ENCODE measurements at places on chromosomes 2 and 18.

DNA sequence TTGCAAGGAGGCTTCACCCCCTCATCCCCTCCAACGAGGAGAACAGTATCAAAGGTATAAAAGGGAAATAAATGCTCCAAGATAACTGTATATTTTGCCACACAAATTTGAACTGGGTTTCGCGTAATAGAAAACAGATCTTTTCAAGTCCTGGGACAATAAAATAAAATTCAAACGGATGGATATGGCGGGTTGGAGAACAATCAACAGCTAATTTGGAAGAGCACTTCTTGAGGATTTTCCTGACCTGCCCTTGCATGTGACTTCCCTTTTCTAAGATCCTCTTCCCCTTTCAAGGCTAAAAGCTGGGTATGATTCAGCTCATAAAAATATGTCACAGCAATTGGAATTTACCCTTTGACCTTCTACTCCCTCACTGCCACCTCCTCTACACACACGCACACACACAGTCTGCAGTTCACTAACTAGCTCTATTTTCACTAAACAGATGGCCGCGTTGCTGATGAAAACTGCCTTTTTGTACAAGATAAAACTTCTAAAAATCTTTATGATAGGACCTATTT, 386.9 kb downstream of the FIGN start:
- no peak for DNase-seq

DNA sequence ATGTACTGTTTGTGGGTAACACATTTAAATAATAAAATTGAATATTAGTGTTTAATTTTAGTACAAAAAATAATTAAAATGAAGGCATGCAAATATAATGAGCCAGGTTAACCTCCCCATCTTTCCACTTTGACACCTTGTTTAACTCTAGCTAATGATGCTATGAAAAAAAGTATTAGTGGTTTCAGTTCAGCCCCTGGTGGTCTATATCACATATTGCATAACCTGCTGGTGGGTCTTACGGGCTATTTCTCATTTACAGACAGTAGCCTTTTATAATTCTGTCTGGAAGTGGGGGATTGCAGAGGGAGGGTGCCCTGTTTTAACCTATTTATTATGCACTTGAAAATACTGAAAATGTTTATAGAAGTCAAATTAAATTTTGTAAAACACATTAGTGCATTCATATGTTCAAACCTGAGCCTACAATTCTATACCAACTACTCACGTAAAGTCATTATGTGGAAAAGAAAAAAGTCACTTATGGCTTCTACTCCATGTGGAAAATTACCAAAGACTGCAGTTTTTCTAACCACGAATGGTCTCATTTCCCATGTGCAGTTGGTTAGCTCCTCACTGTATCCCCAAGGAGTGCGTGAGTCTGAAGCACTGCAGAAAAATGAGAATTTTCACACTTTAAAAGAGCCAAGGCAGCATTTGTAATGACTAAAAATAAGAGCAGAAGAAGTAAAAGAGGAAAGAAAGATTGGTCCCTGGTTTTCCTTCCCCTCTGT, 381.0 kb downstream of the MTX2 start:
- DNase-seq: no peak

GRCh38 chr18:48861181-48861708, 89.5 kb downstream of the SMAD7 start:
- no peak for DNase-seq

DNA sequence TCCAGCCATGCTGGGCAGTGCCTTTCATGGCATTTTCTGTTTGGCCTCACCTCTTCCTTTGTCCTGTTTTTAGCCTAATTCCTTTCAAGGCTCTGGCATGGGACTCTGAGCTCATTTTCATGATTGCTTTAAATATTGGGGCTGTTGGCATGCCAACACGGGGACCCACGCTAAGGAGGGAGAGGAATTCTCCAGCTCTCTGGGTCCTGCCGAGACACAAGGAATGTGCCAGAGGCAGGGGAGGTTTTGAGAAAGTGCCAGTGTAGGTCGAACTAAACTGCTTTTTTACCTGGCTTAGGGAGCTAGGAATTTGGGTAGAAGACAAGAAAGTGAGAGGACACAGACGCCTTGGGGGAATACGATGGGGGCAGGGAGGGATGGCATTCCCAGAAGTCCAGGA, 42.3 kb downstream of the RPL37A start:
- DNase-seq: no peak

DNA sequence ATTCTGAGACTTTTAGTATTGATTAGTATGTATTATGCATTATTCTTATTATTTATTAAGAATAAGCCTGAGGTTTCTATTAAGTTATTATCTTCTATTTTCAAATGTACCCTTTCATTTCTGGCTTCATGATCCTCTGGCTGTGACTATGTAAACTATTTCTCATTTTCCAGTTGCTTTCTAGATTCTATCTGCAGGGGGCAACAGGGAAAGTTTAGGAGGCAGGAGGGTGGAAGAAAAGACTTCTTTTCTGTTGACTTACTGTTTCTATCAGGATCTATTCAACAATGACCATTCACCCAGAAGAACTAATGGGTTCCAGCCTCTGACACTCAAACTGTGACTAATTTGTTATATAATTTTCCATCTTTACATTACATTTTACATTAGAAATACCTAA, 653.4 kb upstream of the FSHR start:
- no peak for DNase-seq

GRCh38 chr2:24830786-24831185, 37.6 kb downstream of the CENPO start:
- DNase-seq: no peak

GRCh38 chr2:72561621-72562318, 264.1 kb downstream of the EXOC6B start:
- no peak for DNase-seq

GRCh38 chr2:67854798-67855197, 208.0 kb downstream of the C1D start:
- no peak for DNase-seq

DNA sequence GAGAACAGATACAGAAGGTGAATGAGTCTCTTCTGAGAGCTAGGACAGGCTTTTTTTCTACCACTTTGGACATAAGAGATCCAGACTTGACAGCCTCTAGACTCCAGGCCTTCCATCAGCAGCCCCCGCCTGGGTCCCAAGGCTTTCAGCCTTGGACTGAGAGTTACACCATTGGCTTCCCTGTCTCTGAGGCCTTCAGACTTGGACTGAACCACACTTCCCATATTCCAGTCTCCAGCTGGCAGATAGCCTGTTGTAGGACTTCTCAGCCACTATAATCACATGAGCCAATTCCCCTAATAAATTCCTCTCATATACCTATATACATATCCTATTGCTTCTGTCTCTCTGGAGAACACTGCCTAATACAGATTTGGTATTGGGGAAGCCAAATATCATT, 128.2 kb downstream of the MCFD2 start:
- no peak for DNase-seq

DNA sequence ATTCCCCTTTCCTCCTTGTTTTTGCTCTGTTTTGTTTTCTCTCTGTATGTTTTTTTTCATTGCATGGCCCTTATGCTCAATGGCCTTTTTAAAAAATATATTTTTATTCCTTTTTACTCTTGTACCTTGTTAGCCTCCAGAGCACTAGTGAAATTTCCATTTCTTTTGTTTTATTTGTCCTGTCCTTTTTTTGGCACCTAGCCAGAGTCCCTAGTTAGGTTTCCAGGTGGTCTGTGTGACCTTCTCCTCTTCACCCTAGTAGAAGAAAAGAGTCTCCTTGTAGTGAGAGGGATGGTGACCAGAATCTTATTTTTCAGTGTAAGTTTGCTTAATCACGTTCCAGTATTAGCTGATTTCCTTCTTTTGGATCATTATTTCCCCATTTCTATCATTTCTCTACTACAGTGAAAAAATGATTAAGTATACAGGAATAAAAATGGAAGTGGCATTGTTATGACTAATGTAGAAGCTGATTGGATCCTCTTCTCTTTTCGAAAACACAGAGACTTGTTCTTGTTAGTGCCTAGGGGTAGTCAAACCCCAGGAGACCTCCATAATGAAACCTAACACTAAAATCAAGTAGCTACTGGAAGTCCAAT, 65.9 kb downstream of the NBEAL1 start:
- DNase-seq: no peak

GRCh38 chr2:177537636-177538035, 145.1 kb downstream of the AGPS start:
- DNase-seq: no peak

GRCh38 chr2:218458598-218458997, 39.7 kb downstream of the VIL1 start:
- no peak for DNase-seq

DNA sequence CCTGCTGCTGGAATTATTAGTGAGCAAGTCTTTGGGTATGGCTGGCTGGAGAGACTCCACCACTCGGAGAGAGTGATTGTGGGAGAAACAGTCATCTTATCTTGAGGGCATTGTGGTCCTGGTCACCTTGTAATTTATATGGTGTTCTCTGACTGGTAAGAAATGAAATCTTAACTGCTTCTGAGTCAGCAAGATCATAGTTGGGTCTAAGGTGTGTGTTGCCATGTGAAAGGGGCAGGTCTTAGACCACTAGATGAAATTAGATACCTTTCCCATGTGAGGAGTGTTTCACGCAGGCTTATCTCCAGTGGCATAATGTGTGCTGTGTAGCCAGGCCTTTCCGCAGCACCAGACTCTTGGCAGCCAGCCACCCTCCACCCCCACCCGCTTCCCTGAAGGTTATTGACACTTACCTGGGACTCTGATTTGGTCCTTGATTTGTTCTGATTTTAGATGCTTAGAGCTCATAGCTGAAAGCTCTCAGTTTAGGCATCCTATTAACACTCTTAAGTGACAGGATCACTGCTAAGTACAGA, 7.7 kb downstream of the MAPRE3 start:
- no peak for DNase-seq

GRCh38 chr2:235087832-235088495, 136.1 kb downstream of the SH3BP4 start:
- no peak for DNase-seq

GRCh38 chr2:64015898-64016297, 3.3 kb downstream of the VPS54 start:
- no peak for DNase-seq

DNA sequence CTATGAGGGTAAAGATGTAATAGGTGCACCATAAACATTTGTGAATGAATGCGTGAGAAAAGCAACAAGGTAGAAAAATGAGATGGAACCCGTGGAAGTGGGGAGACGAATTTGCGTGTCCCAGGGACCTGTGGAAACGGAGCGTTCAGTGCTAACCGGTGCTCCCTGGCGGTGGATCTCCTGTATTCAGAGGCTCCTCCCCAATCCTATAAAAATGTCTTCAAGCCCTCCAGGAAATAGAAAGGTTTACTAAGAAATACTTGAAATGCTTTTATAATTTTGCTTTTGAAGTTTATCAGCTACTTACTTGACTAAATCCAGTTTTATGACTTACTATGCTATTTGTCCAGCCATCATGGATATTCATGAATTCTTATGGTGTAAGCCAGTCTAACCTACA, 62.8 kb upstream of the RBM44 start:
- no peak for DNase-seq

GRCh38 chr2:82795446-82795845, 1663.6 kb downstream of the SUCLG1 start:
- no peak for DNase-seq

DNA sequence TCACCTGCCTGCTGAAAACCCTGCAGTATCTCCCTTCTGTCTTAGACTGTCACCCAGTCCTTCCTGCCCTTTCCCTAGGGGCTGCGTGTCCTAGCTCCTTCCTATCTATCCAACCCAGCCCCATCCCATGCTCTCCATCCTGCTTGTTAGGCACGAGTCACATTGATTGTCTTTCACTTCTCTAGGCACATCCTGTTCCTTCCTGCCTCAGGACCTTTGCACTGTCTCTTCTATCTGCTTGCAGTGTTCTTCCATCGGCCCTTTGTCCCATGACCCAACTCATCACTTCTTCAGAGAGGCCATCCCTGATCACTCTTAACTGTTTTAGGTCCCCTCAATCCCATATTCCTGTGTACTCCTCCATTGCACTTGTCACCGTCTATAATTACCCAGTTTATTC, 50.4 kb downstream of the MERTK start:
- no peak for DNase-seq

GRCh38 chr2:72263043-72263775, 115.5 kb upstream of the CYP26B1 start:
- DNase-seq: no peak

- no peak for DNase-seq
These were observed 16.0 kb downstream of the ARID5A start for GRCh38 chr2:96552315-96553175.

DNA sequence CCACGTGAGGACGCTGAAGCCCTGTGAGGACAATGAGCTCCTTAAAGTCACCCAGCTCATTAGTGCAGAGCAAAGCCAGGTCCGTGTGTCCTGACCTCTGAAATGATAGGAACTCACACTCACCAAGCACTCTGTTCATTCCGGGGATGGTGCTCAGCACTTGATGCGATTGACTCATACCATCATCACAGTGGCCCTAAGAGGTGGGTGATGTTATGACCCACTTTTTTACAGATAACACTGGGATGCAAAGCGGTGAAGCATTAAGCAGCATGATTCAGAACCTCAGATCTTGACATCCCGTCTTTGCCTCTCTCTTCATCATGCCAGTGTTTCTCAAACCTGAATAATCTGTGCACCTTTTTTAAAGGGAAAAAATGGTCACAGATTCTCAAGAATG, 234.8 kb downstream of the ALPK2 start:
- no peak for DNase-seq

DNA sequence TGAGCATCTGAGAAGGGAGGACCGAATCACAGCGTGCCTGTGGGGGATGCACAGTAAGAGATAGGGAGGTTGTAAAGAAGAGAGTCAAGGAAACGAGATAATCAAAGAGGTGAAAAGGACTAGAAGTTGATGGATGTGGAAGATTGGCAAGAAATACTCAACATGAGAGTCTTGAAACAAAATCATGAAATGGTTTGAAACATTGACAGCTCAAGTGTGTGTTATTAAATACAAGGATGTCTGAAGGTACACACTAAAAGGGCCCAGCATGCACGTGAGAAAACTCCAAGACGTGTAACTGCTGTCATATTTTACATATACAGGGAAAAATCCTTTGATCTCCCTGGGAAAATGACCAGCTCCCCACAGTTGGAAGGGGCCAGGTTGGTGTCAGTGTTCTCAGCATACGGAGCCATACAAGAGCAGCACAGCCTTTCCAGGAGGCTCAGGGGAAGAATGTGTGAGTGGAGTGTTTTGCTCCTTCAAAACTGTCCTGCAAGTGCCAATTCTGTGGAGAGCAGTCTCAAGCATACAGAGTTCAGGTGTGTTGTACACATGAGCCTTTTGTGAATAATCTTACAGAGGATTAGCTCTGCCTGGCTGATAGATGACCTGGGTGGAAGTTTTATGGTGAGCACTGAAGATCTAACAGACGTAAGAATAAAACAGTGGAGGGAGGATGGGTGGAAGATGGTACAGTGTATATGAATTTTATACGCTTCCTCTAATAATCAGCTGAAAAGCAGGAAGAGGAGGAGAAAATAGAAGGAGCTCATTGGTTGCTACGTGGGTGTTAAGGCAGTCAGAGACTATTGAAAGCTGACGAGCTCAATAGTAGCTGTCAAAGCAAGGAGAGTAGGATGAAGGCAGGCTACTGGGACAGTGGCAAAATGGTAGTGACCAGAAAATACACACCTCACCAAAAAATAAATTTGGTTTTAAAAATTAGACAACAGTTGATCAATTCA, 126.8 kb downstream of the ATP9B start:
- no peak for DNase-seq

All from KG1 (cell line).